ENCODE measurements at places on chromosomes 12 and 14.
A peak's percentile ranks its signal among the peaks of the same experiment; 100 is the strongest.

GRCh38 chr14:35821564-35822411 is 4.3 kb upstream of the BRMS1L start:
- DNase-seq: no peak

DNA sequence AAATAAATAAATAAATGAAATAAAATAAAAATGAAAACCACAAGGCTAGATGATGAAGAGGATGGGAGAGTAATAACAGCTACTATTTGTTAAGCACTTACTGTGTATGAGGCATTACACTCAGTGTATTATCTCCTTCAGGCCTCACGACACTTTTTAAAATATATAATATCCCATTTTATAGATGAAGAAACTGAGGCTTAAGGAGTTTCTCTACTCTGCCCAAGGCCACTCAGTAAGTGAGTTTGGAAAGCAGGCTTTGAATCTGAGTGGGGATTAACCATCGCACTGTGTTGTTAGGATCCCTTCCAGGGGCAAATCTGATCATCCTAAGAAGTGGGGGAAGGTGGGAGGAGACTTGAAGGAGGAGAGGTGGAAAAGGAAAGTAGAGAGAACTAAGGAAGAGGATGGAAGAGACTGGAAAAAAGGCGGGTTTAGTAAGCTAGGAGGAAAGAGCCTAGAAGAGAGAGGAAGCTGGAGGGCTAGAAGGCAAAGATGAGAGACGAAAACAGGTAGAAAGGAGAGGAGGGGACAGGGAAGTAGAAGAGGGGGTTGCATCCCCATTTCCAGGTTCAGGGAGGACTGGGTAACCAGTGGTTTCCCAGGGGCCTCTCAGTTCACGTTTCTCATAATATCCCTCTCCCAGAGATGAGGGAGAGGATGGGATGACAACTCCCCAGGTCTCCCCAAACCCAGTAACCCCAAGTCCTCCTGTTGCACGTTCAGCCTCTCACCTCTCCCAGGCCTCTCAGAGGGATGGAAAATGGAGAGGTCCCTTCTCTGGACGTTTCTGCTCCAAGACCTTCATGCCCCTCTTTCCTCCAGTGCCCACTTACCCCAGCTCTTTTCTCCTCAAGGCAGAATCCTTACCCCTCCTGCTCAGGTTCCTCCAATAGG is 1.7 kb downstream of the STAT6 start:
- DNase-seq: no peak

GRCh38 chr12:86801439-86801838 is 545.2 kb upstream of the MGAT4C start:
- DNase-seq: no peak

- DNase-seq: no peak
Measured at GRCh38 chr12:109752117-109753053, 38.8 kb downstream of the FAM222A start.

GRCh38 chr12:106595268-106595667 is 12.5 kb downstream of the RFX4 start:
- DNase-seq: no peak

DNA sequence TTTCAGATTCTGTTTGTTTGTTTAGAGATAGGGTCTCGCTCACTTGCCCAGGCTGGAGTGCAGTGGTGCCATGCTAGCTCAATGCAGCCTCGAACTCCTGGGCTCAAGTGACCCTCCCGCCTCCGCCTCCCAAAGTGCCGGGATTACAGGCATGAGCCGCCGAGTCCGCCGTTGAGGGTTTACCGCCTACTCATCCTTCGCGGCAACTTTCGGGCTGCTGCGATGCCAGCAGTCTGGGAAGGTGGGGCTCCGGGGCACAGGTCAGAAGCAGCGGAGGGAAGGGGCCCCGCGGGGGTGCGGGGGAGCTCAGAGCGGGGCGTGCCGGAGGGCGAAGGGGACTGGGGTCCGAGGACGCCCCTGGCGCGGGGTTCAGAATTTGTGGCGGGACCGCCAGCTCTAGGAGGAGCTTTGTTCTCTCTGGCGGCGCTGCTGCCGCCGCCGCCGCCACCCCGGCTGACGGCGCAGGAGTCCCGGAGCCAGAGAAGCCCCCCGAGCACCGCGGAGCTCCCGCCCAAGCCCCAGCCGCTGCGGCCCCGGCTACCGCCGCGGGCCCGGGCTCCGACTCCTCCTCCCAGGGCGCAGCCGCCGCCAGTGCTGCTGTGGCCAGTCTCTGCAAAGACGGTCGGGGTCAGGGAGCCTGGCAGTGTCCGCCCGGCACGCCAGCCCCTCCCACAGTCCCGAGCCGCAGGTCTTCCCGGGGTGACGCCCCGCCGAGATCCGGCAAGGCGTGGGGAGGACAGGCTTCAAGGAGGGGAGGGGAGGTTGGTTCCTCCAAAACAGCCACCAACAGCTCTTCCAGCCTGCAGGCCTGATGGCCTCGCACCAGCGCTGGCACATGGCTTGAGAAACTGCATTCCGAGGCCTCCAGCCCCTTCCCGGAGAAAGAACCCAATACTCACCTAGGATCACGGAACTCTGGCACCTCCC is 10.9 kb upstream of the KRT77 start:
- no peak for DNase-seq

GRCh38 chr12:23775208-23775607 is 174.3 kb downstream of the SOX5 start:
- no peak for DNase-seq

- DNase-seq: no peak
Measured at GRCh38 chr12:112851024-112851777, 55.6 kb upstream of the OAS1 start.

GRCh38 chr12:58425481-58426392 is 484.4 kb downstream of the ATP23 start:
- DNase-seq: peak; percentile 76

GRCh38 chr12:3054374-3054773 is 22.8 kb upstream of the TSPAN9 start:
- DNase-seq: no peak

GRCh38 chr14:94027566-94028449 is 1.7 kb downstream of the OTUB2 start:
- DNase-seq: no peak

DNA sequence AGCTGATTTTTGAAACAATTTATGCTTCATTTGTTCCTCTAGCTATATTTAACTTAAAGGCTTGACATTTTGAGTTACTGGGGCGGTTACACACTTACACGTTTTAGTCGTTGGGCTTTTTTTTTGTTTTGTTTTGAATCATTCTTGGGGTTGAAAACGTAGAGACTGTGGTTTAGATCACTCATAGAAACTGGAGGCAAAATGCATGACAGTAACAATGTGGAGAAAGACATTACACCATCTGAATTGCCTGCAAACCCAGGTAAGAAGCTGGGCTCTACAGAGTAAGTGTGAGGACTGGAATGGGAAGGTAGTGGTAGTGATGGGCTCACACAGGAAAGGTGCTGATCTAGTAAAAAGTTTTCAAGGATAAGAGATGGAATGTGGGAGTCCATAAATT is at the start of gene CLEC2D:
TSS of gene CLEC2D (plus strand) at position 180 of the 400 bp plus-strand sequence. CDS start at position 202, 22 bp downstream.
- DNase-seq: no peak

DNA sequence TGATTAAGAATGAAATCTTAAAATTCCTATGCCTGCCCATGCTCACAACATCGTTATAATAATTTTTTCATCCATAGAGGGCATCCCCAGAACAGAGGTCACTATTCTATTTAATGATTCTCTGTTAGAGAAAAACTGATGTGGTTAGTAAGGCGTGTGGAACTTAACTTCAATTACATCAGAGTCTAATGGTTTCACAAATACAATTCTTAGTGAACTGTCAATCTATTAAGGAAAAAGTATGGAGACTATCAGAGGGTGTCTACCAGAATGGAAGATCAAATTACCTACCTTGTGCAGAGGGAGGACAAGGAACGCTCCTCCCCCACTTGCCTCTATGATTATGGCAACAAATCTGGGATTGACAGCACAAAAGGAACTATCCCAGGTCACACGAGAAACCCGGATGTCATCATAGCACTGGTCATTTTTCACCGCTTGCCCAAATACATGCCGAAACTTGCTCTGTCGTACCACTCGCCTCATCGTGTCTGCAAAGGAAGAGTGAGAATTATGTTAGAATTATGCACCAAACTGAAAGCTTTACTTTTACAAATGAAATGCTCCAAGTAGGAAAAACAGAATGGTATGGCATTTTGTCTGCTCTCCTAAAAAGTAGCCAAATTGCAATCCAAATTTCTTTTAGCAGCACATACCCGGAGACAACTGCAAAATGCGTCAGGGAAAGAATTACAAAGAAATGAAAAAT is 30.3 kb downstream of the CORO1C start:
- no peak for DNase-seq

DNA sequence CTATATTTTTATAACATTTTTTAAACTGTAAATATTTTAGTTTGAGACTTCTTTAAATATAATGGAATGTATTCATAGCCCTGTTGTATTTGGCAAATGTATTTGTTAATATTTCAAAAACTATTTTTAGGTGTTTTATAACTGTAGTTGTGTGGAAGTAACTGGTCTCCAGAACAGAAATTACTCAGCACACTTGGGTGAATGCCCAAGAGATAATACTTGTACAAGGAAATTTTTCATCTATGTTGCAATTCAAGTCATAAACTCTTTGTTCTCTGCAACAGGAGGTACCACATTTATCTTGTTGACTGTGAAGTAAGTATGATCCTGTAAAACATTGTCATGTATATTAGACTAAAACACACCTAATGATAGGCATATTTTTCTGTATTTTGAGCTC is 72.8 kb downstream of the SLCO1B3 start:
- DNase-seq: no peak

GRCh38 chr14:68791078-68791901 is 1.6 kb downstream of the ZFP36L1 start:
- no peak for DNase-seq

DNA sequence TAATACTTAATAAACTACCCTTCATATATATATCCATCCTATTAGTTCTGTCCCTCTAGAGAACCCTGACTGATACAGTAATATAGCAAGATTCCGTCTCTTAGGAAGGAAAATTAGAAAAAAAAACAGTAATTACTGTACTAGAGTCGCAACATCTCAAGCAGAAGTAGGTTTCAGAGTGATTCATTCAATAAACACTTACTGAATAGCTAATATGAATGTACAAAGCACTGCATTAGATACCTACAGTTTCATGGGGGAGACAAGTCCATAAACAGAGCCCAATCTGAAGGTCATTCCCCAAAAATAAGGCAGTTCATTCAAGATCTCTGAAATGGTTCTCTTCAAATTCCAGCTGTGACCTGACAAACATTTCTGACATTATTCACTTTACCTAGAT is 9.9 kb downstream of the CERS5 start:
- no peak for DNase-seq

DNA sequence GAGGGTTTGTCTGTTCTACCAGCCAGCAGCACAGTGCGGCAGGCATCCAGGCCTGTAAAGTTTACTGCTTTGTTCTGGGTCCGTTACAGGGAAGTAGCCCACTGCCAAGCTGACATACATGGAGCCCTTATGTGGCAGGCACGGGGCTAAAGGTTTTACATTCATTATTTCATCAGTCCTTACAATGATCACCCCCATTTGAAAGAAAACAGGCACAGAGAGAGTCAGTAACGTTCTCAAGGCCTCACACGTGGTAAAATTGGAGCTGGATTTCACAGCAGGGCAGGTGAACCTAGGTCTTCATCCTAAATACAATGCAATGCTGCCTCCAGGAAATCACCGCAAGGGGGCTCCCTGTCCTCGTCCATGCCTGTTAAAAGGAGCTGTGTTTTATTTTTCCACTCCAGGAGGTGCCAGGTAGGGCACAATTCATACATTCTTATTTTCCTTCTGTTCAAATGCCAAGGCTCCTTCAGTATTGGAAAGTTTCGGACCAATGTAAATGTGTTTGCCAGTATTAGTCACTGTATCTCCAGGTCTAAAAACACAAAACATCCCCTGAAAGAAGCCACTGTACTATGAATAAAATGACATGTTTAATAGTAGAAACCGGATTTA is 172.2 kb upstream of the GZMB start:
- DNase-seq: peak; percentile 36

DNA sequence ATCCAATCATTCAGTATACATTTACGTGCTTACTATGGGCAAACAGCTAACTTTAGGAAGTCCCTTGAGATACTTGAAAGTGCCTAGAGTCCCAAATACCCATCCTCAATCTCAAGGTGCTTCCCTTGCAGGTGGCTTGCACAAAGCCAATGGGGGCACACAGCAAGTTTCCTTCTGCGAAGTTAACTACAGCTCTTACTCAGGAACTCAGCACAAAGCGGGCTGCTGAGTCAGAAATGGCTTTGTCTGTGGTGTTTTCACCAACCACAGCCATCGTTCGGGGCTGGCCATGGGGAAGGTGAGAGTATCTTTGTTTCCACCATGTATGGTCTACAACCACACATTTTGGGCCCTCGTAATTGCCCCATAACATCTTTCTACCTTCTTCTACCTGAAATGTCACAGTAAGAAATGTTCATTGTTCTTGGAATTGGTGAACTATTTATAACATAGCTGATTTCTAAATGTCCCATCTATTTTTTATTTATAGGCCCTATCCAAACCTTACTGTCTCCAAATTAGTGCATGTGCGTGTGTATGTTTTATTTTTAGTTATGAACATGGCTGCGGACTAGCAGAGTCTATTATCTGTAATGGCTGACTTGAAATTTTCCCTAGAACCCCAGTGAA is 13.9 kb downstream of the MFAP5 start:
- DNase-seq: no peak

DNA sequence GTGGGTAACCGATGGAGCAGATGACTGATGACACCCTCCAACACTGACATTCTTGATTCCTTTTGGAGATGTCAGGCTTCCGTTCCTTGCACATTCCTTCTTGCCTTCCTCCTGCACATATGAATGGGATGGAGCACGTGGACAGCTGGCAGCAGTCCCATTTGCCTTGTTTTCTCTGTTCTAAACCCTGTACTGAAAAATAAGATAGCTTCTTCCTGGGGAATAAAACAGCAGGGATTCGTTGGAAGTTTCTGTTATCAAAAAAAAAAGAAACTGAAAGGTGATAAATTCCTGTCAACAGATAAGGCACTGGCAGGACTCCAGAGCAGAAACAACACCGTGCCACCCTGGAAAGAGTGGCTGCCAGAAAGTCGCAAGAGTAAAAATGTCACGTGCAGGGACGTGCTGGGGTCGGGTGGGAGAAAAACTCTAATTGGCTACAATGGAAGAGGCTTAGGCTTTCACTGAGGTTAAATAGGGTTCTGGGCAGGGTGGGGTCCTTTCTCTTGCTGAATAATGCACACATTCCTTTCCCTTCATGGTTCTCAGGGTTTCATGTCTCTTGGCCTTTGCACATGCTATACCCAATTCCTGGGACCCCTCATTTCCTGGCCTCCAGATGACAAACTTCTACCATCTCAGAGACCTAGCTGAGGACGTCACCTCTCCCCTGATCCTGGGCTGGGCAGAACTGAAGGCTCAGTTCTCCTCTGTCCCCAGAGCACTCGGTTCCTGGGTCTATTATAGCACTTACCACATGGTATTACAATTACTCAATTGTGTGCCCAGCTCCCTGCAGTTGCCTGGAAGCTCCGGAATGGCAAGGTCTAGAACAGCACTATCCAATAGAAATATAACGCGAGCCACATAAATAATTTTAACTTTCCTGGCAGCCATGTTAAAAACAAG is 7.0 kb upstream of the NUAK1 start:
- DNase-seq: peak; percentile 34

GRCh38 chr14:95363468-95363954 is 43.8 kb upstream of the CLMN start:
- no peak for DNase-seq

GRCh38 chr12:123384318-123384993 is 524 bp downstream of the KMT5A start:
- DNase-seq: no peak

- peak; percentile 41 for DNase-seq
Measured at GRCh38 chr12:57216014-57216911, at the start of gene NXPH4. TSS of gene NXPH4 (plus strand) at chr12:57216794. CDS start at chr12:57216970, 176 bp downstream.
